ENCODE measurements at places on chromosomes 2 and 18.
A peak's percentile ranks its signal among the peaks of the same experiment; 100 is the strongest.

DNA sequence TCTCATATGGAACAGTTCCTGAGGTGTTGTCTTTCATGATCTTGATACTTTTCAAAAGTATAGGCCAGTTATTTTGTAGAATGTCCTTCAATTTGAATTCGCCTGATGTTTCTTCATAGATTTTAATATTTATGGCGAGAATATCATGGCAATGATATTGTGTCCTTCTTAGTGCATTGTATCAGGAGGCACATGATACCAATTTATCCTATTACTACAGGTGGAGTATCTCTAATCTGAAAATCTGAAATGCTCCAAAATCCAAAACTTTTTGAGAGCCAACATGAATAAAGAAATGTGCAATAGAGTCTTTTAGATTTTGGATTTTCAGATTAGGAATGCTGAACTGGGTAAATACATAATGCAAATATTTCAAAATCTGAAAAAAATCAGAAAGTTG lies 216.6 kb upstream of the LYPD1 start:
- no peak for DNase-seq

- DNase-seq = peak; percentile 47
Measured at GRCh38 chr2:241798081-241798630, 10.8 kb upstream of the NEU4 start.

GRCh38 chr2:161710131-161710915 lies 86.1 kb downstream of the SLC4A10 start:
- DNase-seq = no peak

- DNase-seq = no peak
Measured at GRCh38 chr2:39867268-39867667, 88.2 kb upstream of the THUMPD2 start.

DNA sequence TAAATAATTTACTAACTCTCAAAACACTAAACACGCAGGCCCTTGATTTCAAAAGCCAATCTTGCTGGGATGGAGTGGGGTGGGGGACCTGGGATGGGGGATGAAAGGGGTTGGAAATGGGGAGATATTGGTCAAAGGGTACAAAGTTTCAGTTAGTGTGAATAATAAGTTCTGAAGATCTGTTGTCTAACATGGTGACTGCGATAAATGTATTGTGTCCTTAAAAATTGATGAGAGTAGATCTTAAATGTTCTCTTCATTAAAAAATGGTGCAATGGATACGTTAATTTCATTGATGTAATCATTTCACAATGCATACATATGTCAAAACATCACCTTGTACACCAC lies 505 bp upstream of the ACYP2 start:
- DNase-seq = no peak

DNA sequence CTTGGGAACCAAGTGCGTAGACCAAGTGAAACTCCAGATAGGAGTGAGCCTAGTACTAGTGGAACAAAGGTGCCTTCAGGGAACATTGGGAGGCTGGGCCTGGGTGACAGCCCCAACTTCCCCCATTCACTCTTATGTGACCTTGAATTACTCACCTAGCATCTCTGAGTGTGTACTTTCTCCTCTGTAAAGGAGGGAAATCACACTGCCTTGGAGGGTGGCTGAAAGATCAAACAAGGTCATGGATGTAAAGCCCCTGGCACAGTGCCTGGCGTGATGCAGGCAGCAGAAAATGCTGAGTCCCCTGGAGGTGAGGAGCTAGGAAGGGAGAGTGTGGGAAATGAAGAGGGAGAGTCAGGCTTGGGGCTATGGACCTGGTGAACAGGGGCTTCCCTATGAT lies 45.9 kb downstream of the MARCO start:
- DNase-seq = no peak

DNA sequence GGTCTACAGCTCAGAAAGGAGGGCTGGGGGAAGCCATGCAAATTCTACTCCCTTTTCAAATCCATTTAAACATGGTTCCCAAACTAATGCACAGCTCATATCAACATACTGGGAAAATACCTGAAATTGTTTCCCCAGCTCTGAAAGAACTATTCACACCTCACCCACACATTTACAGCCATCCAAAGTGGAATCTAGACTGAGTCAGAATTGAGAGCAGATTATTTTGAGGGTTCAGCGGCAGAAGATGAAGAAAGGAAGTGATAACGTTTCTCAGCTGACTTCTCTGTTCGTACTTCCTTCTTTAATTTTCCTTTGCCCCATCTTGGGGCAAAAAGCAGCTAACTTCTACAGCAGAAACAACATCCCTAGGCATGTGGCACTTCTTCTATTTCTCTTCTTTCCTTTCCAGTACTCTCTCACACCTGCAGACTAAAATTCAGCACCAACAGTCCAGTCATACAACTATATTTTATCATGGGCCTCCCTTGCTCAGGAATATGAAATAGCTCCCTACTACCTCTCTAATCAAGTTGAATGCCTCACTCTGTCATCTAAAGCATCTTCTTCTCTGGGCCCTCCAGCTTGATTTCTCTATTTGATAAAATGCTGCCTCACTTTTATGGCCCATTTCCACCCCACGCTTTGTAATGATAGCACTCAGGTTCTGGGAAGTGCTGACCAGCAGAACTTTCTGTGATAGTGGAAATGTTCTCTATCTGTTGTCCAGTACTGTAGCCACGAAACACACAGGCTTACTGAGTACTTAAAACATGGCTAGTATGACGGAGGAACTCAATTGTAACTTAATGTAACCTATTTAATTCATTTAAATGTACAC lies 35.9 kb downstream of the ARHGAP25 start:
- DNase-seq = no peak

DNA sequence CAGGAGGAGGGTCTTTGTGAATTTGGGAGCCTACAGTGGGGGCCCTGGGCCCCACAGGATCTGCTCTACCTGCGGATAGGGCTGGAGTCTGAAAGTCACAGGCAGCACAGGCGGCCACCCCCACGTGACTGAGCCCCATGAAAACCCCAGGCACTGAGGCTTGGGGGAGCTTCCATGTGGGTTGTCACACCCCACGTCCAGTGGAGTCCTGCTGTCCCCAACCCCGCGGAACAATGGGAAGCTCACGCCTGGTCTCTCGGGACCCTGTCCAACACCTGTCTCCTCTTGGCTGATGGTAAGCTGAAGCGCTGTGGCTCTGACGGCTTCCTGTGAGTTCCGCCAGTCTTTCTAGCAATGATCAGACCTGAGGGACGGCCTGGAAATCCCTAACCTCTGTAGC lies 85.8 kb downstream of the PTGR3 start:
- no peak for DNase-seq

Data from SK-N-SH (cell line).